Stimulated activated CD4-positive, alpha-beta T cell treated with anti-CD3 and anti-CD28 coated beads, Interleukin-4, amount 100 ng/mL, for 1 hour (primary cell): ENCODE measurements at places on chromosomes 2 and 18.

GRCh38 chr2:220433131-220433530 is 805.7 kb downstream of the SLC4A3 start:
- no peak for DNase-seq

GRCh38 chr2:12721566-12722446 is 5.1 kb downstream of the TRIB2 start:
- peak; percentile 29 for DNase-seq

DNA sequence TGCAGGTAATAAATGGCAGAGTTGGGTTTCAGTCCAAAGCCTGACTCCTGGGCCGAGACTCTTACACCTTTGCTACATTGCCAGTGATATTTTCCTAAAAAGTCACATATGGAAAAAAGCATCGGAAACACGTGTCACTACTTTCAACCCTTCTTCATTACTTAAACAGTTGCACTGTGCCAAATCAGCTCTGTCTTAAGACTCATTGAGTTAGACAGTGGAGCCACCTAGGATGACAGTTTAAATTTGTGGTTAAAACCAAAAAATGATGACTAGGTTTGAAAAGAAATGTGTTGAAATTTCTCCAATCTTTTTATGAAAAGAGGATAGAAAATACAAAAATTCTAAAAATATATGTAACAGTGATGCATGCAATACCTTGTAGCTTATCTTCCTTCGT is 97.5 kb downstream of the TMEM247 start:
- no peak for DNase-seq

- no peak for DNase-seq
Measured at GRCh38 chr2:154556607-154557006, 141.9 kb upstream of the KCNJ3 start.

DNA sequence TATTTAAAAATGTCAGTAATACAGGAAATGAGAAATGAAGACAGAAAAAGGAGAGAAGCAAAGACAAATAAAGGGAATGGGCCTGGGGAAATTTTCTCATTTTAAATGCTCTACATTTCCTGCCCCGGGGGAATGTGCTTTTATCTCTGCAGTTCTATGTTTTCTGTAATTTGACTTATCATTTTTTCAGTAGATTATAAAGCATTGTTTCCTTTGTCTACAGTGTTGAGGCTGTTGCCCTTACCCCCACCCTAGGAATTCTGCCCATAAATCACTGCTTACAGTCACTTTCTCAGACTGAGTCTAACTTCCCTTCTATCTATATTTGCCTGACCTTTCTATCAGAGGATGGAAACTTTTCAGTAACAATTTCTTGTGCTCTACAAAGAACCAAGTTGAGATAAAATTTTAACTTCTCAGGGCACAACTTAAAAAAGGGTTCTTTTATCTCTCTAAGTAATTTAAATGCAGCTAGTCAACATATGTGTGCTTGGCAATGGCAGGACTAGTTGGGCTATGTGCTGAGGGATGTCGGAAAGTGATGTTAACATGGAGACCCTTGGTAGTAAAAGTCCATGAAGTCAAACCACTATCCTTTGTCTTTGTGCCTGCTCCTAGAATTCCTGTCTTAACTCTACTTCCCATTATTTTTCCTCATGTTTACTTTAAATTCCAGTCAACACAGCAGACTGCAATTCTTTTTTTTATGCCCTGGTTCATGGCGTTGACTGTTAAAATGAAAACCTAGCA is 146.5 kb upstream of the MMADHC start:
- DNase-seq, result no peak

DNA sequence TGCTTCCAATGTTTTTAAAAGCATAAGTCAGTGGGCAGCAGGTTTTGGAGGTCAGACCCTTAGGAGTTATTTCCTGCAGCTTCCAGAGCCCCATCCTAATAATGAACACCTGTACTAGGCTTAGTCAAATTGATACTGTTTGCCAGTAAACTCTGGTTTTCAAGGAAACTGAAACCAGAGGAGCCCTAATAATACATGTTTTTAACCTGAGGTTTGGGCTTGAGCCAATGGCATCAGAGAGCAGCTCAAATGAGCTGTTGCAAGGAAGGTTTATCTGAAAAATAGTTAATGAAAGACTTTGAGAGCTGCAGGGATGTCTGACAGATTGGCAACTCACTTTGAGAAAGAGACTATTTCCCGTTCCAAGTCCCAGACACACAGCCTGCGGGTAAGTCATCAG is 54.6 kb downstream of the DCC start:
- no peak for DNase-seq

- peak; percentile 33 for DNase-seq
Measured at GRCh38 chr2:238159071-238159539, 335 bp downstream of the ERFE start.

DNA sequence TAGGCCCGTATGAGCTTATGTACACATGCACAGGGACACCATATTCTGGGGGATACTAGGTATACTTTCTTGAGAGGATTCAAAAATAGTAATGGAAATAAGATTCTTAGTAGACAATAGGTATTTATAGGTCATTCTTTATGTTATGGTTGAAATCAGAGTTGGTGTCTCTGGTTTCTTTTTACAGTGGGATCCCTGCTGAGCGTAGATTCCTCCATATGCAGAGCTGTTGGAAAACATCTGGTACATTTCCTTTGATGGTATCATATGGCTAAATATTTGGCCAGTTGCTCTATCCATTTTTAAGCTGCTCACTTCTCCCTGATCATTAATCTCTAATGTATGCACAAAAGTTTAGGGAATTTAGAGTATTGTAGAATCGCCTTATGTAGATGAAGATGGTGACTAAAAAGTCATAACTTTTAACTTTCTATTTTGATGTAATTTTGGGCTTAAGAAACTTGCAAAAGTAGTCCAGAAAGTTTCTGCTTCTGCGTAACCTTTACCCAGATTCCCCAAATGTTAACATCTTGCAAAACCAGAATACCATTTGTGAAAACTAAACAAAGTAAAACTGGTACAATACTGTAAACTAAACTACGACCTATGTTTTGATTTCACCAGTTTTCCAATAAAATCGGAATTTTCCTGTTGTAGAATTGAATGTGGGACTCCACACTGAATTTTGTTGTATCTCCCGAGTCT is 5.4 kb downstream of the ARHGAP28 start:
- DNase-seq, result no peak

- DNase-seq, result no peak
Measured at GRCh38 chr2:134232461-134232860, 21.4 kb upstream of the MGAT5 start.

DNA sequence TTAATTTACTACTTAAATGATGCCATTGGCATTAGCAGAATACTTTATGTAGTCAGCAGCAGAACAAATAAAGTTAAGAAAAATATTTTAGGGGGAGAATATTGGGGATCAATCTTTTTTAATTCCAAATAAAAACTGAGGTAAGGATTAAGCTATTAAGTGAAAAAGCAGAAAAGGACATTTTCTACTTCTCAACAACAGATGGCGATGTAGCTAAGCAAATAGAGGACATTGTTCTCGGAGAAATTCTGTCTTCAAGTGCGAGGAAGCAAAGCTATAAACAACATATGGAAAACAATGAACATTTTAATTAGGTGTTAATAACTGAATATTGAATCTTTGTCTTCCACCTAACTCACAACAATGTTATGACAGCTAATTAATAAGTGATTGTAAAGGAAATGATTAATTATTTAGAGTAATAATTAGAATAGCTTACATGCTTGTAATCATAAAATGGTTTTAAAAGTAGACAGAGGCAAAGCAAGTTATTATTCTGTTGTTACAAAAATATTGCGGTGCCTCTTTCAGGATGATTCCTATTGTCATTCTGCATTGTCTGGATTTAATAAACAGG is 32.9 kb upstream of the CCDC93 start:
- DNase-seq, result no peak

GRCh38 chr2:161975062-161975812 is 98.8 kb downstream of the DPP4 start:
- no peak for DNase-seq

DNA sequence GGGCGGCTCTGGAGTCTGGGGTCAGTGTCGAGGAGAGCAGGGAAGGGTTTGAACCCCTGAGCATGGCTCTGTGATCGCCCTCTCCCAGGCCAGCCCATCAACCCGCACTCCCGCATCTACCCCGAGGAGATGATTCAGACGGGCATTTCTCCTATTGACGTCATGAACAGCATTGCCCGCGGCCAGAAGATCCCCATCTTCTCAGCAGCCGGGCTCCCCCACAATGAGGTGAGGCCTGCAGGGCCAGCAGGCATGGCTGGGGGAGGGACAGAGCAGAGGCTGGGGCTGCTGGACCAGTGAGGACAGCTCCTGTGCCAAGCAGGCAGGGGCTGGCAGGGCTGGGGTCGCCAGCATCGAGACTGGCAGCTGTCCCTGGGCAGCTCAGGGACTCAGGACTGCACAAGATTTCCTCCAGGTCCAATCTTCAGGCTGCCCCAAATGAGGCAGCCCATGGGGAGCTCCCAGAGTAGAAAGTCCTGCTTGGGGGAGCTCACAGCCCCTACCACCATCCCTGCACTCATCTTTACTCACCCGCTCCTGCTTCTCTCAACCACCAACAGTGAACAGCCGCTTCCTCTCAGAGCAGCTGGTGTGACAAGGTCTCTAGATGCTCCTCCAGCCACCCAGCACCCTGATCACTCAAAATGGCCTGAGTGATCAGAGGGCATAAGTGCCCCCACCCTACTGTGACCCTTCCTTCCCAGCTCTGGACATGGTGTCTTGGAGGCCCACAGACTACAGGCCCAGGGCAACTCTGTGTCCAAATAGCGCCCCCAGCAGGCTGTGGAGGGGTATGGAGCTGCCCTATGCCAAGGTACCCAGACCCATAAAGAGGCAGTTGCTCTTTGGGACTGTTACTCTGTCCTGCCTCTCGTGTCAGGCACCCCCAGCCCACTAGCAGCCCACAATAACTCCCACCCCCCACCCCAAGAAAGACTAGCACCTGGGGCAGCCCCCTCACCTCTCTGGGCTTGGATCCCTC is 18.3 kb upstream of the ANKRD53 start:
- DNase-seq, result no peak

DNA sequence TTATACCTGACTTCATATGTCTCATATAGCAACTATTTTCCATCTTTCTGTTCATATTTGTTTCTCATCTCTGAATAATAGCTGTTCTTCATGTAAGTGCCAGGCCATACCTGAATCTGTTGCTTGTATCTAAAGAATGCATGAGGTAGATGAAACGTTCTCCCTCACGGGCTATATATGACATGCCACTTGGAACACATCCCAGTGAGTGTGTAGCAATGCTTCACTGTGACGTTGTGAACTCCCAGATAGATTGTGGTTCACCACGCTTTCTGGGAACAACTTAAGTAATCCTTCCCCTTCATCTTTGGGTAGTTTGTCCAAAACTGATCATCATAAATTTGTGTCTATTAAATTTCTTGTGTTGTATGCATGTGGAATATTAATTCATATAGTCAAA is 60.1 kb downstream of the RDH14 start:
- no peak for DNase-seq

DNA sequence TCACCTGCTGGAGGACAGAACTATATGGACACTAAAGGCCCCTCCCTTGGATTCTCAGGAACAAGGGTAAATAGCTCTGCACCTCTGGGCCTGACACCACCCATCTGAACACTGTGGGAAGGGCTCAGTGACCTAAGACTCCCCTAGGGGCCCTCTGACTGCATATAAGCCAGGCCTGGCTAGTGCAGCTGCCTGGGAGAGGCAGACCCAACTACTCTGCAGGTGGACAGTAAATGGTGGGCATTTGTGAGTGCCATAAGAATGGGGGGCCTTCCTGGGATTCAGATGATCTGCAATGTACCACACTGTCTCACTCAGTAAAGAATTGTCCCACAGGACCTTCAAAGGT is 11.2 kb upstream of the WIPF1 start:
- no peak for DNase-seq

- no peak for DNase-seq
Measured at GRCh38 chr2:24490181-24490689, 819 bp upstream of the NCOA1 start.

GRCh38 chr2:106272216-106272807 is 78.2 kb upstream of the UXS1 start:
- DNase-seq, result no peak
